ENCODE measurements at places on chromosomes 6 and 20. TPM values are rescaled to one million over a fixed set of nuclear protein-coding genes. Genes with fewer than 3 reads are reported as not detected.

TBXT gene
- not detected for total RNA-seq

- DNase-seq, result no peak
These were observed 47.2 kb upstream of the FAM50B start for GRCh38 chr6:3801960-3802359.

GPR63 gene
- 3.5 TPM for total RNA-seq

PRDM1 gene
- 3.4 TPM for total RNA-seq

- DNase-seq, result no peak
These were observed 41.3 kb downstream of the EDN1 start for GRCh38 chr6:12331474-12331873.

- DNase-seq, result no peak
These were observed 249.5 kb upstream of the SULF2 start for GRCh38 chr20:48034751-48035150.

OOEP gene
- not detected for total RNA-seq

DNA sequence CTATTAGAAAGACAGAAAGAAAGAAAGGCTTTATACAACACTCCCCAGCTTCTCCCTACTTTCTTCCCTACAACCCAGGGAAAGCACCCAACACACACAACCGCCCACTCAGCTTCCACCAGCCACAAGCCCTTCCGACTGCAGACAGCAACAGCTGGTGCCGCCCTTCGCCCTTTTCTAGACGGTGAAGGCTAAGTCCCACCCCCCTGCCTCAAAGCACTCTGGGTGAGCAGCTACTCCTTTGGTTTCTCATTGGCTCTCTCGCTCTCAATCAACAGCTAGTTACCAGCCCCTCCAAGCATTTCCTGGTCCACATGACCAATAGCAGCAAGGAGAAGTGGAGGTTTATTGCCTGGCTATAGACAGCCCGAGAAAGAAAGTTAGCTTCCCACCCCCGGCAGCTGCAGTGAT is 230.1 kb upstream of the MOCS1 start:
- no peak for DNase-seq

SH3BGRL2 gene
- total RNA-seq, result 5.2 TPM

SPTLC3 gene
- total RNA-seq, result not detected

DNA sequence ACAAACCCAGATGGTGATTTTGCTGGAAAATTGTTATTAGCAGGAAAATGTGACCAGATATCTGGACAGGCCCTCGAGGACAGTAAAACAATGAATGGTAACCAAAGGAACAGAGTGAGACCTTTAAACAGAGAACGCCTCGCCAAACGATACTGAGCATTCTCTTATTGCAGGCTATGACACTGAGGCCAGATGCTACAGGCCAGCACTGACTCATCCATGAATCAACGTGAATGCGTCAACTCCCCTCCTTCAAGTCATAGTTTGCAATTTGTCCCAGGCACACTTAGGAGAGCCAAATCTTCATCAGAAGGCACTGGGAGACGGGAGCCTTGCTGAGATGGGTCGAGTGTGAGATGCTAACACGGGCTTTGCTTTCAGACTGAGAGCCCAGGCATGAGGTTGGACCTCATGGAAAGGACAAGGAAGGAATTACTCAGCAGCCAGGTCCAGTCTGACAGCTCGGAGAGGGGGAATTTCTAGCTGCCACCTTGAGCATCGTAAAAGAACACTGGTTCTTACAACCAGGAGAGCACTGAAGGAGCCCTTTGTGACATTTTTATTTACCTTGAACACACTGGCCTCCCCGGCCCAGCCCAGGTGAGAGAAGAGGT is 60.7 kb downstream of the BMP7 start:
- DNase-seq, result peak; percentile 81

GRCh38 chr20:31826074-31826473 is 6.9 kb downstream of the MYLK2 start:
- DNase-seq, result no peak

DNA sequence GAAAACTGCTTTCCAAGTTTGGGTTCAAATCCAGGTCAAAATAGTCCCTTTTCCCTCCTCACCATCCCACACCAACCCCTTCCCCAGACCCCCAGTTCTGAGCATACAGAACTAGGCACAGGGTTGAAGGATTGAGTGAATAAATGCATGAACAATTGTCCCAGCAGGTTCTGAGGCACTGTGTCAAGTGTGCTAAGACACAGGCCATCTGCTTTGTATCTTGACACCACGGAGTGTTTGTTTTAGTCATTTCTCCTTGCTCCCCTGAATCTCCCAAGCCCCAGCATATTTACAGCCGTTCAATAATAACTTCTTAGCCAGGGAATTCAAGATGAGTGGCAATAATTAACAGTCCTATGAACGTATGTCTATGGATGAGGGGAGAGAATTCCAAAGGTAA is 102.8 kb upstream of the JARID2 start:
- DNase-seq, result no peak

BEND6 gene
- 4.0 TPM for total RNA-seq

DNA sequence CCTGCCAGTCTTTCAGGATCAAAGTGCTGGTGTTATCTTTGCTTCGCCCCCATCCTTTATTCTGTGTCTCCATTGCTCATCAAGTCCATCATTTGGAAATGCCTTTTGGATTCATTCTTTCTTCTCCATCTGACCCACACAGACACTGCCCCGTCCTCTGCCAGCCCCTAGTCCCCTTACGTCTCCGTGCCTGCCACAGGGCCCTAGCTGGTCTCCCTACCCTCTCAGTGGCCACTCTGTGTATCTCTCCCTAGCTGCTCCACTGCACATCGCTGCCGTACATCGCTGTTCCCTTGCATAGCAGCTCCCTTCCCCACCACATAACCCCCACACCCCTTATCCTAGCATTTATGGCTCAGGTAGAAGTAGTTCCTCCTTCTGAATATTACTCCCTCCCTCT is 15.7 kb downstream of the PPP1R3G start:
- DNase-seq, result no peak

DNA sequence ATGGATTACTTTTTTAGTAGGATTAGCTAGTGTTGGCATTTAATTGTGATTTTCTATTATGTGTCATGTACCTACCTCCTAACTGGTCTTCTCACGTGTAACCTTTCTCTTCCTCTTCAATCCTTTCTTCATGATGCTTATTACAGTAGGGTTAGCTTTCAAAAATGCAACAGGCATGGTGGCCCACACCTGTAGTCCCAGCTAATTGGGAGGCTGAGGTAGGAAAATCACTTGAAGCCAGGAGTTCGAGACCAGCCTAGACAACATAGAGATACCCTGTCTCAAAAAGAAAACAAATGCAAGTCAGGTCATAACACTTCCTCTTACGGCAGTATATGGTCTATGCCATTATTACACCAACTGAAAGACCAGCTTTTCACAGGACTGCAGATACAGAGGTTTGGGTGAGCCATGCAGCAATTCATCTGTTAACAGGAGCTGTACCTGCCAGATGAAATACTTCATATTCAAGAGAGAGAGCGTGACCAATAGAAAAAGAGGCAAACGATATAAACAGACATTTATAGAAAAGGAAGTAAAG is 195.0 kb downstream of the TMEM242 start:
- DNase-seq, result no peak

NMBR gene
- not detected for total RNA-seq

- no peak for DNase-seq
These were observed 43.4 kb upstream of the SUPT3H start for GRCh38 chr6:45420909-45421708.

DNA sequence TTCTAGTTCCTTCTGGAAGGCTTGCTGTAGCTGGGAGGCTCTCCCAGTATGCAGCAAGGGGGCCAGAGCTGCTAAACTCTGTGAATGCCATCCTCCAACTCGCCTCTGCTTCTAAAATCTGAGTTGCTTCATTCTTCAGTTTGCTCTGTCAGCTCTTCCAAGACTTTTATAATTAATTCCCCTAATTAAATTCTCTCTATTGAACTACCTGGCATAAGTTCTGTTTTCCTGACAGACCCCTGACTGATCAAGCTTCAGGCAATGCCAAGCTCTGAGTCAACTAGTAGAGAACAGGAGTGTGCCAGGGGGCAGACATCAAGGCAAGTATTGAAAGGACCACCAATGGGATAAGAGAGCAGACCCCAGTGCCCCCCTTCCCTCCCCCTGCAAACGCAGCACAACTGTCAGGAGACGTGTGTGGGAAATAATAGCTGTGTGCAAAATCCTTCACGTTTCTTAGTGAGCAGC is 109.3 kb upstream of the TAB2 start:
- no peak for DNase-seq

DNA sequence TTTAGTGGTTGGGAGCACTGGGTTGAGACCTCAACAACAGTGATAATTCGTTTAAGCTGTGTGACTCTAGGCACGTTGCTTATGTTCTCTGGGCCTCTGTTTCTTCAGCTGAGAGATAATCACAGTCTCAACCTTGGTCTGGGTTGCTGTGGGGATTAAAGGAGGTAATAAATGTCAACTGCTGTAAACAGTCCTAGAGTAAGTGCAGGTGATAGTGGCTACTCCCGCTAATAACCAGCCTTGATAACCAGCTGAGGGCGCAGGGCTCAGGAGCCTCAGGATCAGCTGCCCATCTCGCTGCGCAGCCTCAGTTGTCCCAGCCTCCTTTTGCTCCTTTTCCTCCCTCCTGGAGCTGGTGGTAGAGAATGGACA is 58.0 kb downstream of the JARID2 start:
- DNase-seq, result no peak

- no peak for DNase-seq
These were observed 44.9 kb downstream of the TNFRSF21 start for GRCh38 chr6:47264775-47265184.

LPA gene
- total RNA-seq, result not detected

DNA sequence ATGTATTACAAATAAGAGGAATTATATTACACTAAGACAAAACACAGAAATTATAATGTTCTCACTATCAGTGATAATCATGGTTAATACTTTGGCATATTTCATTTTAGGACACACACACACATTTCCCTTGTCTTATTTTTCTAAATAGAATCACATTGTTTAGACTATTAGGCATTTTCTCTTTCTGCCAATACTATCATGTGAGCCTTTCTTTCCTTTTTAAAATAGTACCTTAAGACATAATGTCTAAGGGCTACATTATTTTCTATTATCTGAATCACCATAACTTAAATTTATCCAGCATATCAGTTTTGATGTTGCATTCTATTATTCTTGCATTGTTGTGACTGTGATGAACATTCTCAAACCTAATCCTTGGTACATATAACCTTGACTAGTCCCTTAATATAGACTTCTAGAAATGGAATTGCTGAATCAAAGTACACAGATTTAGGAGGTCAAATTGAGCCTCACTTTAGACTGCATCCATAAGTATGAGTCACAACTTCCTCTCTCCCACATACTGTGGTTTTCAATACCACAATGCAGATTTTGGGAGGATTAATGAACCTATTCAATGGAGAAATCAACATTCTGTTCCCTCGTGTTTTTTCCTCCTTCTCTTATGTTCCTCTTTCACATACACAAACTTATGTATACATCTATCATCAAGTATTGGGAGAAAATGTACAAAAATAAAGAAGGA is 212.6 kb downstream of the MOXD1 start:
- peak; percentile 6 for DNase-seq

DNA sequence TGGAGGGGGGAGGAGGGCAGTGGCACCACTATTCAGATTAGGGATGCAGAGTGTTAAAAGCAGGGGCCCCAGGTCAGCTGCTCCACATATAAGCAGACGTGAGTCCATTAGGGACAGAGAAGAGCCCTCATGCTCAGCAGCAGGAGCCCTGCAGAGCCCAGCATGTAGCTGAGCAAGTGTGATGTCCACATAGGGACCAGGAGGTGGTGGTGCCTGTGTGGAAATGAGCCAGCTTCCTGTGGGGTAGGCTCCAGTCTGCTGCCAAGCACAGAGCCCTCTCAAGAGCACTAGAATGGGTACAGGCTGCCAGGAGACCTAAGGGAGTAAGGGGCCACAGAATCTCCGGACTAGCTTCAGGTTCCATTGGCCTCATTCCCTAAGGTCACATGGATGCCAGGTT is 57.9 kb upstream of the MLN start:
- DNase-seq, result no peak

ENPP4 gene
- 9.6 TPM for total RNA-seq

GRCh38 chr20:4375881-4376280 is 345.8 kb upstream of the PRND start:
- no peak for DNase-seq

TINAG gene
- not detected for total RNA-seq

DNA sequence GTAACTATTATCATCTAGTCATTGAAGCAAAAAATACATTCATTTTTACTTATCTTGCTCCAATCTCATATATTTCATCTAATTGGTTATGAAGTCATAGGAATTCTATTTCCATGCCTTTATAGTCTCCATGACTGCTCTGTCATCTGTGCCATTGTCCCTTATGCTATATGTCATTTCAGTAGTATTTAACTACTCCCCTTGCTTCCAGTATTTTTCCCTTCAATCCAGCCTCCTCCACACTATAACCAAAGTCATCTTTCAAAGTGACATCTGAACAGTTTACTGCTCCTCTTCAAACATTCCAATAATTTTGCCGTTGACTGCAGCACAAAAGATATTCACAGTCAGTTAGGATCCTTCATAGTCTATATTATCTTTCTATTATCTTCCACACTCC is 216.6 kb upstream of the HS3ST5 start:
- DNase-seq, result no peak

- no peak for DNase-seq
These were observed 2.1 kb upstream of the IP6K3 start for GRCh38 chr6:33748841-33749240.

DNA sequence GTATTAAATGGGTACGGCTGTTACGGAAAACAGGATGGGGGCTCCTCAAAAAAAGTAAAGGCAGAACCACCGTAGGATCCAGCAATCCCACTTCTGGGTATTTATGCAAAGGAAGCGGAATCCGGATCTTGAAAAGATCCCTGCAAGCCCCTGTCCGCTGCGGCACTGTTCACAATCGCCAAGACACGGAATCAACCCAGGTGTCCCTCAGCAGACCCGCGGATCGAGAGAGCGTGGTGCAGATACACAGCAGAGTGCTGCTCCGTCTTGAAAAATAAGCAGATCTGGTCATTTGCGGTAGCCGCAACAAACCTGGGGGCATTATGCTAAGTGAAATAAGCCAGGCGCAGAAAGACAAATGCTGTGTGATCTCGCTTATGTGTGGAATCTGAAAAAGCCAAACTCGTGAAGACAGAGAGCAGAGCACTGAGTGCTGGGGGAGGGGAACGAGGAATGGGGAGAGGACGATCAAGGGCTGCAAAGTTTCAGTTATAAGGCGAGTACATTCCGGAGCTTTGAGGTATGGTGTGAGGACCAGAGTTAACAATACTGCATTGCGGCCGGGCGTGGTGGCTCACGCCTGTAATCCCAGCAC is 41.3 kb downstream of the NTSR1 start:
- no peak for DNase-seq

USP49 gene
- 6.9 TPM for total RNA-seq

- no peak for DNase-seq
These were observed 29.9 kb downstream of the METTL24 start for GRCh38 chr6:110328259-110328658.

GRCh38 chr6:170289951-170290295 is 955 bp downstream of the DLL1 start:
- no peak for DNase-seq

ZKSCAN8 gene
- 20.7 TPM for total RNA-seq

GRCh38 chr6:46645265-46645664 is 7.4 kb downstream of the CYP39A1 start:
- DNase-seq, result no peak
